ENCODE measurements at places on chromosomes 3 and 15.

DNA sequence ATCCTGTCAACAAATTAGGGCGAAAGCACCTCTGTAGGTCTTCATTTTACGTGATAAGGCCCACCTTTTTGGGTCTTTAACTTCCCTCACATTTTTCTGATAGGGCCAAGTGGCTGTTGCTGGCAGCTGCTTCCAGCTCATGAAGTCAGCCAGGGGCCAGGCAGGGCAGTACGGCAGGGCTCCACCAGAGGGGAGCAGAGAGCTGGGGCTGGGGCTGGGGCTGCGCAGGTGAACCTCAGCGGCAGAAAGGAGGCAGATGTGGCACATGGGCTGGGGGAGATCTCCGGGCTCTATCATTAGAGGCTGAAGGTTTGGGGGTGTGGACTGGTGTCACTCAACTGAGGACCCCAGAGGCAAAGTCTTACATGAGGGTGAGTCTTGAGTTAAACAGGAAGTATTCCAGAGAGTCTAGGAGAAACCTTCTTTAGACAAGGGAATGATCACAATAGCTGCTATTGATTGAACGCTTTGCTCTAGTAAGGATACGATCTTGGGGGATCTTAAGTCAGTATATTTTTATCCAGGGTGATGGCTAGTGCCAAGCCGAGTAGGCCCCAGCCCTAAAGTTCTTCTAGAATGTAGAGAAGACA is 62.8 kb upstream of the MEX3B start:
- no peak for DNase-seq

GRCh38 chr3:43005981-43006380 is 26.9 kb downstream of the GASK1A start:
- DNase-seq = no peak

DNA sequence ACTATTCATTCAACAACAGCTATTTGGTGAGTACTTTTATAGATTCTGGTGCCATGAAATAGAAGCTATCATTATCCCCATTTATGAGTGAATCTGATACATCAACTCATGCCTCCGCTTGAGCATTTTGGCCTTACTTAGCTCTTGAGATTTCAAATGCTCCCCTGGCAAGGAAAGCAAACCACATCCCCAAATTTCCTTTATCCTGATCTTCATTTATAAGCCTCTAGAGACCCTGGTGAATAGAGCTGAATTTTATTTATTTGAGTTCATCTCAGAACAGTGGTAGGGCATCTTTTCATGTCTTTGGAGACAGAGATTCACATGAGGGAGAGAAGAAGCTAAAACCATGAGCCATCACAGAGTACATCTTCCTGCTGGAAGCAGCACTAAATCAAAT is 317.2 kb downstream of the SLC9A9 start:
- no peak for DNase-seq

DNA sequence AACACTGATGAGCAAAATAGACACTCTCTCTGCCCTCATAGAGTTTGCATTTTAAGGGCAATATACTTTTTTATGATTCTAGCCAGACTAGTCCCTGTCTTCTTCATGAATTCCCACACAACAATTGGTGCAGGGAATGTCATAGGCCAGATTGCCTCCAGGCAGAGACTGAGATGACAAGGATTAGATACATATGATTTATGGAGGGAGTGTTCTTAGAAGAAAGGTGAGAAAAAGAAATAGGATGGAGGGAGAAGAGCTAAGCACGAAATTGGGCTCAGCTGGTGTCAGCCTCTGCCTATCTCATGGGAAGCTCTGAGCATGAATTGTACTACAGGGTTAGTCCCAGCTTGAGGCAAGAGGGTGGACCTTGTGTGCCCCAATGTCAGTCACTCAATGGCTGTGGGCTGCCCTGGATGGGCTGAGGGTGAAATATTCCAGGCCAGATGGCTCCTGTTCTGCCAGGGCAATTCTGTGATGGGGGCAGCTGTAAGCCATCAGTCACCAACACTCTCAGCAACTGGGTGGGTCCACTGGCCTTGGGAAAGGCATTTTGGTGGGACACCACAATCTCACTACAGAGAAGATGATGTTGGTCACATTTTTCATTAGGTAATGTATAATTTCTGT is 31.1 kb downstream of the EIF1B start:
- no peak for DNase-seq

DNA sequence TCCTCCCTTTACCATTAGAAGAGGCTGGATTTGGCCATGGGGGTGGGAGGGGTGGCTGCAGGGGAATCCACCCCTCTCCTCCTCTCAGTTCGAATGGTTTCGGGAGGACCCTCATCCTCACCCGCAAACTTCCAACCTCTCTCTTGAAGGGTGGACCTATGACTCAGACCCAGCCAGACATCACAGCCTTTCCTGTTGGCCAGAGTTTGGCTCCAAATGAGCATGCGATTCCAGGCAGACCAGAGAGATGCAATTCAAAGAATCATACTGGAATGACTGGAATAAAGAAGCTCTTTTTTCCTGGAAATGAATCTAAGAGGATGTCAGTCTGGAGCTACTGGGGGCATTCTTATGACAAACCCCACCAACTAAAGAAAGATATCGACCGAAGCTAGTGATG is 516.7 kb upstream of the MDFIC2 start:
- DNase-seq = no peak

DNA sequence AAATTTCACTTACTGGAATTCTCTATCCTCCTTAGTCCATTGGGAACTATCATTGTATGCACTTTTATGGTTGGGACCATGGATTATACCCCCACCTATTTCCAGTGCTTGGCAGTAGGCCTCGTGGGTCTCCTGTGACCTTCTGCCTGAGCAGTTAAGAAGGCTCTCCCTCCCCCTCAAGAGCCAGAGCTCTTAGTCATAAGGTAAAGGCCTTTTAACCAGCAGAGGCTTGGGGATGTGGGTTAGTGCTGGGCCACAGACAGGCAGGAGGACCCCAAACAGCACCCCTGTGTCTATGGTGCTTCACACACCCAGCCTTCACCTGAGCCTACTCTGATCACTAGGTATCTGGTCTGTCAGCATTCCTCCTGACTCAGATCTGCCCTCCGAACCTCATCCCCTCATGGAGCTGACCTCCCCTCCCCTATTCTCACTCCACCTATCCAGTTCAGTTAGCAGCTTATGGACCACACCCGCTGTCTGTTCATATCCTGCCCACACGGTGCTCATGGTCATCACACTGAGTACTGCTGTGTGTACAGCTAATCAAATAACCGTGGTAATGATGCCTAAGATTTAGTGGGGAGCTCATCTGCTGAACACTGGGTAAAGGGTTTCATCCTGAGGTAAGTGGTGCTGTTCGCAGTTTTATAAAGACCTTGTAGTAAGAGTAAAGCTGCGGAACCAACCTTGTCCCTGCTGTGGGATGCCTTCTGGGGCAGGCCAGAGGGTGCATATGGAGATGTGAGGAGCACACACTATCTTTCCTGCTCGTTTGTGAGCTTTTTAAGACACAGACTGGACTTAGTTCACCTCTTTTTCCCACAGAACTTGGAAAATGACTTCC is 40.9 kb downstream of the KLHL18 start:
- DNase-seq = no peak

GRCh38 chr3:32257641-32258438 is 19.4 kb downstream of the CMTM8 start:
- no peak for DNase-seq

DNA sequence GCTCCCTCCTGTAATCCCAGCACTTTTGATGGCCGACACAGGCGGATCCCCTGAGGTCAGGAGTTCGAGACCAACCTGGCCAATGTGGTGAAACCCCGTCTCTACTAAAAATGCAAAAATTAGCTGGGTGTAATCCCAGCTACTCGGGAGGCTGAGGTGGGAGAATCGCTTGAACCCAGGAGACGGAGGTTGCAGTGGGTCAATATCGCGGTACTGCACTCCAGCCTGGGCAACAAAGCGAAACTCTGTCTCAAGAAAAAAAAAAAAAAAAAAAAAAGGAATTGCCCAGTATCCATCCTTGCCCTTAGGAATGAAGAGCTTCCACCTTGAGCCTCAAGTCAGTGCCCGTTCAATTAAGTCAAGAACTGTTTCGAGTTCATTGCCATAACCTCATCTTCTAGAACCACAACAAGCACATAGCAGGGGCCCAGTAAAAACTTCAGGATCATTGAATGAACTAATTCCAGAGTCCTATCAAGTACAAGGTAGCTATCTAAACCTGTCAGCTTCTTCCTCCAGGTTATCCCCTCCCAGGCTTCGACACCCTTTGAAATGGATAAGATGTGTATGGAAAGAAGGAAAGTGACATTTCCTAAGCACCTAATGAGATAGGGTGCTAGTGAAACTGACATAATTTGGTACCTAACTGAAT is 826 bp downstream of the DBR1 start:
- DNase-seq = no peak

GRCh38 chr3:106376016-106376570 is 507.3 kb upstream of the CBLB start:
- no peak for DNase-seq

DNA sequence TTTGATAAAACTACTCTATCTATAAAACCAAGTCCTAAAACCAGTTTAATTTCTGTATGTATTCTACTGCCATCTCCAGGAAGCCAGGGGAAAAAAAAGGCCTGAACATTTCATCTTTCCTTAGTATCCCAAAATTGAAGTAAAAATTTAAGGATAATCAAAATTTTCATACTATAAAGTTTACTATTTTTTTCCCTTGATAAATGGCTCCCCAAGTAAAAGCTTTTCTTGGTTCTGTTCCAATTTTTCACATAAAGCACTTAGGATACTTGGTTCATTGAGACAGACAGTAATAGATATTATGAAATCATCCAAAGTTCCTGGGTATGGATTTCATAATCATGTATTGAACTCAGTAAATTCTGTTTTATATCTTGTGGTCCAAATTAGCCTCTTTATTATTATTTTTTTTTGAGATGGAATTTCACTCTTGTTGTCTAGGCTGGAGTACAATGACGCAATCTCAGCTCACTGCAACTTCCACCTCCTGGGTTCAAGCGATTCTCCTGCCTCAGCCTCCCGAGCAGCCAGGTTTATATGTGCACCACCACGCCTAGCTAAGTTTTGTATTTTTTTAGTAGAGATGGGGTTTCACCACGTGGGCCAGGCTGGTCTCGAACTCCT is 34.5 kb downstream of the ICE2 start:
- no peak for DNase-seq

GRCh38 chr3:71400986-71401451 is 182.5 kb downstream of the FOXP1 start:
- no peak for DNase-seq

GRCh38 chr15:52689562-52689961 is 10.4 kb upstream of the ATOSA start:
- no peak for DNase-seq

DNA sequence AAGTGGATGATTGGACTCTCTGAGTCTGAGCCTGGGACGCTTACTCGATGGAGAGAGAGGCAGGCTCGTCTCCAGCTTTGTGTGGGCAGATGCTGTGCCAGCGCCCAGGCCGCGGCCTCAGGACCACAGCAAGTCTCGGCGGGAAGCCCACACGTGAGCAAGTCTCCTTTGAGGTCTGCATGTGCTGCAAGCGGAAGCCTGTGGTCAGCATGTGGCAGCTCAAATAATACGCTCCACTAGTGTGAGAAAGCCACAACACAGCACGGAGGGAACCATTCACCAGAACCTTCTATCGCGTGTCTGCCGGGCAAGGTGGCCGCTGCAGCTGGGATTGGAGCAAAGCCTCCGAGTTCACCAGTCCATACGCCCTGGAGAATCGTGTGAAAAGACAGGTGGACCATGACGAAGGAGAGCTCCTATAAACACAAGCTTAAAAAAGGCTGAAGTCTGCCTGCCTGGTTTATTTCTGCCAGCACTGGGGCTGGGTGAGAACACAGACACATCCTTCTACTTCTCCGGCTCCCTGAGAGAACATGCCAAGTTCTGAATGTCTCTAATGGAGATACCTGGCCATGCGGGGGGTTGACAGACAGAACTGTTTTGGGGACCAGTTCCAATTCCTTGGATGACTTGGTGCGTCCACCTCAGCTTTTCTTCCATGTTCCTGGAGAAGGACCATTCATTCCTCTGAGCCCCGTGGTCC is 82.0 kb upstream of the LRIG1 start:
- DNase-seq = no peak

GRCh38 chr15:38740206-38740605 is 175.6 kb upstream of the RASGRP1 start:
- no peak for DNase-seq

DNA sequence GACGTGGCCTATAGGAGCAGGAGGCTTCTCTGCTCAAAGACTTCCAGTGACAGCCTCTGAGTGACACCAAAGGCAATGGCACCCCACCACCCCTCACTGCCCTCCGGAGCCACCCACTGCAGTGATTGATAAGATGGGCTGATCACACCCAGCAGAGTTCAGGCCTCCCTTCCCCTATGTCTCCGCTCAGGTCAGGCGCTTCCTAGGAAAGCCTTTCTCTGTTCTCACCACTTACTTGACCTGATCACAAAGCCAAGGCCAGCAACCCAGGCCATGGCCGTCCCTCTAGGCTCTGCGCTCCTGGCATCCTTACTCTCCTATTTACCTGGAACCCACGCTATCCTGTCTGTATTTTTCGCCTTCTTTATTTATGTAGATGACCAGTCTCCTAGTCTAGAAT is 282.3 kb downstream of the OCA2 start:
- DNase-seq = no peak

DNA sequence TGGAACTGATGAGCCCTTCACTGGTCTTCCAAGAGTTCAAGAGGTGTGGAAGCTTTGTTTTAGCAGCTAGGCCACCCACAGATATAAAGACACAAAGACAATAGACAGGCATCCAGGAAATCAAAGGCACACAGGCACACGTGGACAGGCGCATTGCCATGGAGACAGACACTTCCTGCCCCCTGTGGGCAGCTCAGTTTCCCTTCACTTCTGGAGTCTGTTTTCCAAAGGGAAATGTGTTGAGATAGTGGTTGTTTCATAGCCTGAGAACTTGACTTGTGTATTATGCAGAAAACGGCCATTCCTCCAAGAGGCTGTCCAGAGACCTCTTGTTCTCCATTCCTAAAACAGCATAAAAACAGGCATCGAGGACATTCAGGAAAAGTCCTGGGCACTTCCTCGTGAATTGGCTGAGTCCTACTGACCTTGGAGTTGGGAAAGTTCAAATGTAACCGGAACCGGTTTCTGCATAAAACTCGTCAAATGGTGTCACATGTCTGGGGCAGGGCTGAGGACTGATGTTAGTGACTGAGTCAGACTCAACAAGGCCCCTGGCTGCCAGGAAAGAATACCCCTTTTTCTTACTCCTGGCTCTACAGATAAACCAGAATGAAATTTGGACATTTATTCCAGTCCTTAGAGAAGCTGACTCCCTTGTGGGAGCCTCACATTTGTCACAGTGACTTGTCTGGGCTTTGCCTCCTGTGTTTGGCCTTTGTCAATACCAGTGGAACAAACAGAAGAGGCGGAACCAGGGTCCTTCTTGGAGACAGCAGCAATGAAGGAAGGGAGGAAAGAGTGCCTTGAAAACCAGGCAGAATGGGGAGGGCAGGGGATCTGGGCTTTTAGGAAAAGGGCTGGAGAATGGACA is 1.3 kb downstream of the ALPK3 start:
- no peak for DNase-seq

GRCh38 chr15:74835312-74835823 is 7.6 kb downstream of the ULK3 start:
- DNase-seq = no peak

- no peak for DNase-seq
Measured at GRCh38 chr3:107798381-107798780, 275.6 kb downstream of the BBX start.
